ENCODE measurements at places on chromosomes 2 and 18.

DNA sequence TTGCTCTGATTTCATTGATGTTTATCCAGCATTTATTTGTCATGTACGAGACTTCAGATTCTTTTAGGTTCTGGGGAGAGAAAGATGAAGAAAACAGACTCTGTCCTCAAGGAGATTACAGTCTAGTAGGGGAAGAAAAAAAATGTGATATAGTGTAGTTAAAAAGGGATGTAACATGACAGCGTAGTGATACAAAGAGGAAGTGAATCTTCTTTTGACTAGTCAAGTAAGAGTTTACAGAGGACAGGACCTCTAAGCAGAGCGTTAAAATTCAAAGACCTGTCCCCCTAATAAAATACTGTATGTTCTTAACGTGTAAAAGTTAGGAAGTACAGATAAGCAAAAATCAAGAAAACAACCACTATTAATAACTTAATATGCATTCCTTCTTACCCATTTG is 47.7 kb downstream of the NCOA1 start:
- no peak for DNase-seq

GRCh38 chr18:35634323-35634722 is 52.8 kb downstream of the GALNT1 start:
- DNase-seq = no peak

DNA sequence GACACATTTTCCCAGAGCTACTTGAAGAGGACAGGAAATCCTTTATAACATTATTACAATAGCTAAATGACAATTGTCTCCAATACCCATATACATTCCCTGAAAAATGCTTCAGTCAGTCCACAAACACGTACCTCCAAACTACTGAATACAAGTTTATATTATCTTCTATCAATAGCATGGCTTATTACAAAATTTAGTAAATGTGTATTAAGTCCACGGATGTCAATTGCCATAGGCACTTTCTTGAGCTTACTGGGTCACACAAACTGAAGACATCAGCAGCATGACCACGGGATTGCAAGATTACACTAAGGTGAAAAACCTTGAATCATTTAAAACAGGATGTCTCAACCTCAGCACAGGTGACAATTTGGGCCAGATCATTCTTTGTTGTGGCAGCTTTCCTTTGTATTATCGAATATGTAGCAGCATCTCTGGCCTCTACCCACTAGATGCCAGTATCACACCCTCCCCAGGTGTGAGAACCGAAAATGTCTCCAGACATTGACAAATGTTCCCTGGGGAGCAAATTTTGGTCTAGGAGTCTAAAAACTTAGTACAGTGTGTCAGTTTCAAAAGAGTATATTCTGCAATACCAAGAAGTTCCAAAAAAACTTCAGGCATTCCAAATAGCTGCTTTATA is 1.4 kb downstream of the MBD2 start:
- no peak for DNase-seq

GRCh38 chr2:237022533-237022932 is 63.2 kb upstream of the COPS8 start:
- no peak for DNase-seq

DNA sequence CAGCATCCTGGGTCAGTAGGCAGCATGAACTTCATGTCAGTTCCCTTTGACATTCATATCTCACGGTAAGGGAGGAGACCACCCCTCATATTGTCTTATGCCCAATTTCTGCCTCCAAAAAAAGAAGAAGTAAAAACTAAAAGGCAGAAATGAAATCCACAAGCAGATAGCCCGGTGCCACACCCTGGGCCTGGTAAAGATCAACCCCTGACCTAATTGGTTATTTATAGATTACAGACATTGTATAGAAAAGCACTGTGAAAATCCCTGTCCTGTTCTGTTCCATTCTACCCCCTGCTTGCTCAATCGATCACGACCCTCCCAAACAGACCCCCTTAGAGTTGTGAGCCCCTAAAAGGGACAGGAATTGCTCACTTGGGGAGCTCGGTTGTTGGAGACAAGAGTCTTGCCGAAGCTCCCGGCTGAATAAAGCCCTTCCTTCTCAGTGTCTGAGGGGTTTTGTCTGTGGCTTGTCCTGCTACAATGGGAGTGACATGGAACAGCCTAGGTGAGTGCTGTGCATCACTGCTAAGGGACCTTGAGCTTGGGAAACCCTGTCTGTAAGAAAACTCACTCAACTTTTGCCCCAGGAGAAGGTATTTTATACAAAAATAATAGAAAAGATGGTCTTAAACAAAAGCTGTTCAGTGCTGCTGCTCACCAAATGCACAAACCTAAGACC is 11.1 kb downstream of the NDUFV2 start:
- no peak for DNase-seq

GRCh38 chr2:239954166-239955086 is 70.7 kb downstream of the NDUFA10 start:
- no peak for DNase-seq

DNA sequence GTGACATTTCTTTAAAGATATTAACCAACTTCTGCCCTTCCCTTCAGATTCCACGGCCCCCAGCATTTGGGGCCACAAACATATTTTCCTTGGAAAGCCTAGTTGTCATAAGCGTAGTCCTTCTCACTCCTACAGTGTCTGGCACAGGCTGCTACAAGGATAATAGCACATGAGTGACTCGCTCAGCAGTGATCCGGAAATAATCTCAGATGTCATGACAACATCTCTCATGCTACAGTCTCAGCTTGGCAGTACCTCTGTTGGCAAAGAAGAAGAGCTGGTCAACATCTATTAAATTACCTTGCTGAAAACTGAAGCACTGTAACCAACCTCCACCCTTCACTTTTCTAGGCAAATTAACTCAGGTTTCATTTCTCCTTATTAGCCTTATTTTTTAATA is 351.7 kb downstream of the RAD51AP2 start:
- no peak for DNase-seq

DNA sequence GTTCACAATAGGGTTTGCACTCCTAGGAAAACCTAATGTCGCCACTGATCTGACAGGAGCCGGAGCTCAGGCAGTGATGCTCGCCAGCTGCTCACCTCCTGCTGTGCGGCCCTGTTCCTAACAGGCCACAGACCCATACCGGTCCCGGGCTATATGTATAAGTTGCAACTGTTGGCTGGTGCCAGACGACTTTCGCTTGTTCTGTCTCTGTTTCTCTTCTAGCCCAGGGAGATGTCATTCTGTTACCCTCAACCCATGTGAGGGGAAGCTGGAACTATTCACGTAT is 170.3 kb downstream of the BCL2 start:
- DNase-seq = no peak

DNA sequence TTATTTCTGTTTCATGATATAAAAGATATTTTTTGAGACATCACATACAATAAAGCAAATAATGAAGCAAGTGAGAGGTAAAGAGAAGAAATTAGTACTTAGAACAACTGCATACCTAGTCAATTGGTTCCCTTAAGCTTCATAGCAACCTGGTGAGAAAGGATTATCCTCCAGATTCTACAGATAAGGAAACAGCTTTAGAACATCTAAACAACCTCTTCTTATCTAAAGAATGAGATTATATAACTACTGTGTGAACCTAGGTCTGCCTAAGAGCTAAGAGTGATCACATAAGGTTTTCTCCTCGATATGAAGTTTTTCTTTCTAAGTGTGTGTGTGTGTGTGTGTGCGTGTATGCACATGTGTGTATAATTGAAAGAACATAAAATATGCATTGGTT is 265.1 kb downstream of the NOL4 start:
- no peak for DNase-seq

DNA sequence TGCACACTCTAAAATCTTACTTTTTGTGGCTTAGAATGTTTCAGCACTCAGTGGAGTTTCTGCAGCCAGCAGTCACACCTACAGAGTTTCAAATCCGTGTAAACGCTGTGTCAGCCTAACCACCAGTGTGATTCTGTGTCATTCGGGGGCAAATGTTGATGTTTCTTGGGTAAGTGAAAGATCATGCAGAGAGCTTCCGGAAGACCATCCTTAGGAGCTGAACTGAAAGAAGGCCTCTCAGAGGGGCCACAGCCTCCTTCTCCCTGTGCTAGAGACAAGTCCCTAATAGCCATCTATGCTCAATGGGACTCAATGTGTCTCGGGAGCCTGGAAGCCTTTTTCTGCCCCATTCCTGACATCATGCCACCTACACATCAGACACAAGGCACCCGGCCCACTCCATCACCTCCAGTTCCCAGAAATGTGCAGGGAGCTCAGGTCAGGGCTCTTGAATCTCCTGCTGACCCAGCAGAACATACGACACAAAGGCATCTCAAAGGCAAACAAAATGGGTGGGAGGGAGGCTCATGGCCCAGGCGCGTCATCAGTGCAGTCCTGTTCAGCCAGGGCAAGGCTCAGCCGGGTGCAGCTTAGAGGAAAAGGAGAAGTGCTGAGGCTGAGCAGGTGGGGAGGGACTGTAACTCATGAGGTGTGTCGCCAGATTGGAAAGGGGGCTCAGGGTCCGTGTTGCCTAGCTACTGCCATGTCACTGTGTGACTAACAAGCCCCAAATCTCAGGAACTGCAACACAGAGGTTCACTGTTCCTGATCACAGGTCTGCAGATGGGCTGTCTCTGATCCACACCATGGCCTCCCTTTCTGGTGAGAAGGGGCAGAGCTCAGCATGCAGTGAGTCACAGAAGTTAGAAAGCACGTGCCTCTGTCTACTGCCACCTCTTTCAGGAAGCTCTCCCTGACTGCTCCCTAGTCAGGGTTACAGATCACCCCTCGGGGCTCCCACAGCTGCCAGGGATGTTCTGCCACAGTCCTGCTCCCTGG is 82.0 kb downstream of the SMAD7 start:
- no peak for DNase-seq

DNA sequence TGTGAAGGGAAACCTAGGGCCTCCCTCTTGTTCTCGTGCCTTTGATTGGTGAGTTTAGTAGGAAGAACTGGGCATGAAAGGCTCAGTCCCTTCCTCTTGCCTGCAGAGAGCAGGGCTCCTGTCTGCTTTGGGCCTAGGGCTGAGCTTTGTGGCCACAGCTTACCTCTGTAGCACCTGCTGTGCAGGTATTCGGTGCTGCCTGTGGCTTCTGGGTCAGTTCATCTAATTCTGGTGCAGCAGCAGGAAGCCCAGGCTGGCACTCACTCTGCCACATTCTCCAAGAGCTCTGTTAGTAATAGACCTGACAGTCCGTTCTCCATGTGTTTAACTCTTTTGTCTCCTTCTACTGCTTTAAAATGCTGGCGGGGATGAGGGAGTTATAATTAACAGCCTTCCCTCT is 96.5 kb downstream of the DLGAP1 start:
- no peak for DNase-seq

DNA sequence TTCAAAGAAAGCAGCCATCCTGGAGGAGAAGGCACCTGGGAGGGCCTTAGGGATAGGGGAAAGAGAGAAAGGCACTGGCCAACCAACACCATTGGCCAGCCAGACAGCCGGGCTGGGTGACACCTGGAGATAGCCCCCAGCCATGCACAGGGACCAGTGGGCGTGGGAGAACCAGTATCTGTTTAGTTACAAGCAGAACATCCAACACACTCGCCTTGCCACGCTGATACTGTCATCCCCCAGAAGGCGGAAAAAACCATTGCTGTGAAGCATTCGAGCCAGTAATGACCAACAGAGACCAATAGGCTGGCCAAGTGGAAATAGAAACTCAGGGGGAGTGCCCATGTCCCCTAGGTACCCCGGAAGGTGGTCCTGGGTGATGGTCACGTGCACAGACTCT is 15.5 kb downstream of the ASPRV1 start:
- DNase-seq = no peak

DNA sequence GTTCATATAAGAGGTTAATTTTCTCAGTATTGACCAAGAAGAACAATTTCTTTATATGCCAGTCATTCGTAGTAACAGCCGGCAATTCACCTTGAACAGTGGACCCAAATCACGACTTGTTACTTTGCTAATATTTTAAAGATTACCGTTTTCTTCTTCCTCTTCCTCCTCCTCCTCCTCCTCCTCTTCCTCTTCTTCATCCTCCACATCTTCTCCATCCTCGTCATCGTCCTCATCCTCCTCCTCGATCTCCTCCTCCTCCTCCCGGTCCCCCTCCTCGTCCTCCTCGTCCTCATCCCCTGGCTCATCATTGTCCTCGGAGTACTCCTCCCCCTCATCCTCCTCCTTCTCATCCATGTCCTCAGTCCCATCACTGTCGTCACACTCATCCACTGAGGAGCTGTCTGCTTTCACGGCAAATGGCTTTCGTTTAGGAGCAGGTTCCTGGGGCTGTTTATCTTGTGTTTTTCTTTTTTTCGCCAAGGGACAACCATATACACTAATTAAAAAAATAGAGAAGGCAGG is 198.6 kb upstream of the PXDN start:
- no peak for DNase-seq

DNA sequence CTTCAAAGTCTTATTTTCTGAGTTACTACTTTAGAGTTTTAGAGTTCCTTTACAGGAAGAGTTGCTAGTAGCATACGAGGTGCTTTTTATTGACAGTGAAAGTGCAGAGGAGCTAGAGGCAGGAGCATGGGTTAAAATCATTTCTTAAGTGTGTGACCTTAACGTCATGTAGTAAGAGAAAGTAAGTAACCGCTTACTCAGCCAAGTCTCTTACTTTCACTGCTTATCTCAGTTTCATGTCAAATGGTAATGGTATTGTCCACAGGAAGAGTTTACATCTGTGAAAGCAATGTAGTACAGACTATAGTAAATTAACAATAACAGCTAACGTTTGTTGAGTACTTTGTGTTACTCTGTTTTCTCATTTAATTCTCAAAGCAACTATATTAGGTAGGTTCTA is 12.6 kb downstream of the NDUFAF7 start:
- DNase-seq = no peak

GRCh38 chr2:181465676-181466375 is 8.6 kb downstream of the ITGA4 start:
- no peak for DNase-seq

DNA sequence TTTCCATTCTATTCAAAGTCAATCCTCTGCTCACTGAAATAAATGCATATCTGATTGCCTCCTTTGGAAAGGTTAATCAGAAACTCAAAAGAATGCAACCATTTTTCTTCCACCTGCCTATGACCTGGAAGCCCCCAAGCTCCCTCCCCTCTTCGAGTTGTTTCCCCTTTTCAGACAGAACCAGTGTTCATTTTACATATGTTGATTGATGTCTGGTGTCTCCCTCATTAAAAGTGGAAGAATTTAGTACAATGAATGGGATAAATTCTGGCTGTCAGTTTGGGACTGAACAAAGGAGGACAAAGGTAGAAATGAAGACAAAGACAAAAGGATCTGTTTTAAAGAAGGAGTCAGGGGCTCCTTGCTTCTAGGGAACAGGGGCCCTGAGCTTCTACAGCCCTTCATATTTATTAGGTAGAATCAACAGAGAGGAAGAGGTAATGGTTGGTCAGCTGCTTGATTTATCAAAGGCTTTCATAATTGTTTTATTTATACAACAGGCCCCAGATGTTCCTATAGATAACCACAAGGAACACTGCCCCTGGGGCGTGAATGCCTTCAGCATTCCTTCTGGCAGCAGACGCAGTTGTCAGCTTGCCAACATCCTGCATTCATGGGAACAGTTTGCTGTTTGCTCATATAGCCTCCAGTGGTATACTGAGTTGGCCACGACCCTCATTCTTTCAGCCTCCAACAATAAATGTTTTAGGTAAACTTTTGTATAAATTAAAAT is 949.8 kb upstream of the LRATD1 start:
- no peak for DNase-seq

DNA sequence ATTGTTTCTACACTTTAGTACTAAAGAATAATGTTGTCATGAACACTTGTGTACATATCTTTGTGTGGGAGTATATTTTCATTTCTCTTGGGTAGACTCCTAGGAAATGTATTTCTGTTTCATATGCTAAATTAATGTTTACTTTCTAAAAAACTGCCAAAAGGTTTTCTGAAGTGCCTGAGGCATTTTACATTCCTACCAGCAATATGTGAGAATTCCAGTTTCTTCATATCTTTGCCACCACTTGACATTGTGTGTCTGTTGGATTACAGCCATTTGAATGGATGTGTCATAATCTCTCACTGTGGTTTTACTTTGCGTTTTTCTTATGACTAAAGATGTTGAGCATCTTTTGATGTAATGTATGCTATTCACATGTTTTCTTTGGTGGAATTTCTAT is 428.2 kb upstream of the KCNH7 start:
- no peak for DNase-seq
